ENCODE measurements at places on chromosomes 6 and 20.
A peak's percentile ranks its signal among the peaks of the same experiment; 100 is the strongest.

DNA sequence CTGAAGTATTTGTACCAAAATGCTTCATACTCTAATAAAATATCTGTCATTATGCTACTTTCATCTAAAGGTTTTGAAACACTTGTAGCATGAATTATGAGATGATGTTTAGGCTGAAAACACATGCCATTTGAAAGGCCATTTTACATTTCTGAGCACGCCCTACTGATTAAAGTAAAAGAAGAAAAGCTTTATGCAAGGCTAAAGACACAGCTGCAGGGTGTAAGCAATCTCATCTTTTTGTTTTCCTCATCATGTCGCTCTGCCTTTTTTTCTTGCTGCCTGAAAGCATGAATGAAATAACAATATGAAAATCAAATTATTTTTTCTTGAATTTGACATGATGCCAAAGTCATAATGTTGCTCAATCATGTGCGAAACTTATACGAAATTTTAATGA lies 148.6 kb upstream of the ARG1 start:
- no peak for DNase-seq

GRCh38 chr6:126811321-126811720 lies 307.1 kb upstream of the RSPO3 start:
- no peak for DNase-seq

DNA sequence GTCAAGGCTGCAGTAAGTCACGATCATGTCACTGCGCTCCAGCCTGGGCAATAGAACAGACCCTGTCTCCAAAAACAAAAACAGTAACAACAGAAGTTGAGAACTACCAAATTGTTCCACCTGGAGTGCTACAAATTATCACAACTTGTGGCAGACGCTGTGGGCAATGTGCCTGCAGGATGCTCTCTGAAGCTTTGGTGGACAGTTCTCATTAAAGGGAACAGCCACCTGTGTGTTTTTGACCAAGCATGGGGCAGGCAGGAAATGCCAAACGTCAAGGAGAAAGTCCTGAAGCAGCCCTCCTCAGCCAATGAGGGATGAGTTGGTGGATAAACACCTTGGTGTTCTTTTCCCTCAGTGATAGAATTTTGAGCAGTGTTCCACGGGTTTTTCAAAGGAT lies 15.8 kb downstream of the COX4I2 start:
- DNase-seq = no peak

DNA sequence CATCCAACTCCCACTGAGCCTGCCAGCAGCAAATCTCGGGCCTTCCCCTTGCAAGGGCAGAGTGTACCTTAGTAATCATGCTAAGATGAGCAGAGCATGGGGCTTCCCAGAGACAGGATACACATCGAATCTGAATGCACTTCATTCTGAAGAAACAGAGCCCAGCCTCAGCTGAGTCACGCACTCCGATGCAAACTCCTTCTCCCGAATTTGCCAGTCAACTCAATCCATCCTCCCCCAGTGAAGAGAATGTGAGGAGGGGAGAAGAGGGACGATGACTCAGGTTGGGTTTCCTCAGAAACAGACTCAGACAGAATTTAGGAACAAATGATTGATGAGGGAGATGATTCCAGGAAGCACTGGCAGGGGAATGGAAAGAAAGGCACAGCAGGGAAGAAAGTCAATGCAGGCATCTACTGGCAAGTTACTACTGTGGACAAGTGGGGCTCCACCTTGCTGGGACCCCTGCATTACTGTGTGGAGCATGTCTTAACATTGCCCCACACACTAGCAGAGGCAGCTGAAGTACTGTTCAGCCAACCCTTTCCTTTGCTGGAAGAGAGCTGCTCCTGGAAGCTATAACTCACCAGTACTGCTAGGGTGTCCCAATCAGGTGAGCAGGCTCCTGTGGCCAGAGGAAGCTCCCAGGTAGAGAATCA lies 251.6 kb downstream of the ADGB start:
- no peak for DNase-seq

- DNase-seq = no peak
Observed at GRCh38 chr6:107550906-107551305, 61.0 kb downstream of the SOBP start.

GRCh38 chr6:148508401-148509041 lies 165.9 kb downstream of the SASH1 start:
- DNase-seq = no peak

- no peak for DNase-seq
Observed at GRCh38 chr20:2141600-2142575, 40.3 kb downstream of the STK35 start.

DNA sequence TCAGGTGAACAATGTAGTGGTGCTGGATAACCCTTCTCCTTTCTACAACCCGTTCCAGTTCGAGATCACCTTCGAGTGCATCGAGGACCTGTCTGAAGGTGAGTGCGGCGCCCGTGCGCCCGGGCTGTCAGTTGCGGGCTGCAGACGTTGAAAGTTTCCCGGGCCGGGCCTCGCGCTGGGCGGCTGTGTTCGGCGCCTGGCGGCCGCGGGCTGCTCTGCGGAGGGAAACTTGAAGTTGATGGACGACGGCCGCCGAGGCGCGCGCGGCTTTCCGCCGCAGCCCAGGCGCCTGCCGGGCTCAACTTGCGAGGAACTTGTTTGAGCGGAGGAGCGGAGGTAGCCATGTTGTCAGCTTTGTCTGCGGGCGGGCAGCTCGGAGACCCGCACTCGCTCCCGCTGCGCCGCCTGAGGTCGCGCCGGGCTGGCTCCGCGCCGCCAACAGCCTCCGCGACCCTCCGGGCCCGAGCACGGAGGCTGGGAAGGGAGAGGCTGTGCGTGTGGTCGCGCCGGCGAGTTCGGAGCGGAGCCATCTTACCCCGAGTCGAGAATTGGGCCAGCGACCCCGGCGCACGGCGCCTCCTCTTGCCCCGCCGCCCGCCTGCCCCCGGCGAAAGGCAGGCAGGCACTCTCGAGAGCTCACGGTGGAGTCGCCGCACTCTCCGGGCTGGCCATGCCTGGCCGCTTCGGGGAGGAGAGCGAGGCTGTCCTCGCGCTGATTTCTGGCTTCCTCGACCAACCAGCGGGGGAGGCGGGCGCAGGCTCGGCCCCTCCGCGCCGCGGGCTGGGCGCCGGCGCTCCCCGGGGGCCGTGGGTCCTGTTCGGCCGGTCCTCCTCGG lies 691 bp downstream of the ASF1A start:
- peak; percentile 76 for DNase-seq

DNA sequence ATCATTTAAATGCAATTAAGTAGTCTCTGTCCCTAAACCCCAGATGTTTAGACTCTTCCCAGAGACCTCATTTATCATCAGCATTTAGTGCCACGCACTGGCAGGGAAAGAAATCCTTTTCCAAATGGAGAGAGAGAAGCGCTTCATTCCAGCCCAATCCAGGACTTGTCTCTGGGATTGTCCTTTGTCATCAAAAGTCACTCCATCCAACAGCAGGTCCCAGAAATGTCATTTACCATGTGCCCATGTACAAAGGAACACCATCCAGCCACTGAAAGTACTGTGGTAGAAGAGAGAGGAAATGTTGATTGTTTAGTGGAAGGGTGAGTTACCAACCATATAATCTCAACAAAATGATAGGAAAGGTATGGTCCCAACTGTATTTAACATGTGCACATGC lies 66.9 kb upstream of the SMIM28 start:
- DNase-seq = no peak

- DNase-seq = no peak
Observed at GRCh38 chr6:51613558-51613957, 473.9 kb downstream of the PKHD1 start.

DNA sequence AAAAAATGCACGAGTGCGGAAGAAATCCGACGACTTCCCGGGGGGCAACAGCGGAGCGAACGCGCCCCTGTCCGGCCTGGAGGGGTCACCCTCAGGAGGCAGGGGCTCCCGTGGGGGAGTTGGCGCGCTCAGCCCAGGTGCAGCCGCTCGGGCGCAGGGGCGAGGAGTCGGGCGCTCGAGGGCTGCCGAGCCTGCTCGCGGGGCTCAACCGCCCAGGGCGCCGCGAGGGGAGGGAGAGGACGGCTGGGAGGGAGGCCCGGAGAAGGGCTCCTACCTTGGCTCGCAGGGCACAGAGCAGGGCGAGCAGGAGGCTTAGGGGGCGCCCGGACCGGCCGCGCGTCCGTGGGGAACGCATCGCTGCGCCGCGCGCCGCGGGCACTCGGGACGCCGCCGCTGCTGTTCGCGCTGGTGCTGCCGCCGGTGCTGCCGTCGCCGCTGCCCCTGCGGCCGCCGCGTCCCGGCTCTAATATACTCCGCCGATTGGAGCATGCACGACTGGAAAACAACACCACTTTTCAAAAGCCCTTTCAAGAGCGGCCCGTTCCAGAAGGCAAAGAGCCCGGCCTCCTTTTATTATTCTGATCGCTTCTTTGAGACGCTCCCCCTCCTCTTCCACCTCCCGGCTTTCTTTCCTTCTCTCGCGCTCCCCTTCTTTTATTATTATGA lies 490 bp downstream of the JAG1 start:
- DNase-seq = no peak

GRCh38 chr6:85115876-85116275 lies 334.0 kb upstream of the NT5E start:
- DNase-seq = no peak

DNA sequence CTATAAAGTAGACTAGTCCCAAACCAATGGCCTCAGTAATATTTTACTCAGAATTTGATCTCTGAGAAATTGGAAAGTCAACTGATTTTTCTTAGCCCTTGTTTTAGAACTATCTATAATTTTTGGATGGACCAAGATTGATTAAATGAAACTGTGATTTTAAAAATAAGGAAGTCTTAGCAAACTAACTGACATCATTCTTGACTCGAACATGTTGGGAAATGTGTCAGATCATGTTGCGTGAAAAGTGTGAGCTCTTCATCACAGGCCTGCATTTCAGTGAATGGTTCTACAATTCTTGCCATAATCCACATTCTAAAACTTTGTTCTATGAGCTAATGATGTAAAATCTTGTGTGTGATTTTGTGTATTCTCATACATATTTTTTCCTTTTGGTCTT lies 11.0 kb downstream of the TNFAIP3 start:
- DNase-seq = no peak

DNA sequence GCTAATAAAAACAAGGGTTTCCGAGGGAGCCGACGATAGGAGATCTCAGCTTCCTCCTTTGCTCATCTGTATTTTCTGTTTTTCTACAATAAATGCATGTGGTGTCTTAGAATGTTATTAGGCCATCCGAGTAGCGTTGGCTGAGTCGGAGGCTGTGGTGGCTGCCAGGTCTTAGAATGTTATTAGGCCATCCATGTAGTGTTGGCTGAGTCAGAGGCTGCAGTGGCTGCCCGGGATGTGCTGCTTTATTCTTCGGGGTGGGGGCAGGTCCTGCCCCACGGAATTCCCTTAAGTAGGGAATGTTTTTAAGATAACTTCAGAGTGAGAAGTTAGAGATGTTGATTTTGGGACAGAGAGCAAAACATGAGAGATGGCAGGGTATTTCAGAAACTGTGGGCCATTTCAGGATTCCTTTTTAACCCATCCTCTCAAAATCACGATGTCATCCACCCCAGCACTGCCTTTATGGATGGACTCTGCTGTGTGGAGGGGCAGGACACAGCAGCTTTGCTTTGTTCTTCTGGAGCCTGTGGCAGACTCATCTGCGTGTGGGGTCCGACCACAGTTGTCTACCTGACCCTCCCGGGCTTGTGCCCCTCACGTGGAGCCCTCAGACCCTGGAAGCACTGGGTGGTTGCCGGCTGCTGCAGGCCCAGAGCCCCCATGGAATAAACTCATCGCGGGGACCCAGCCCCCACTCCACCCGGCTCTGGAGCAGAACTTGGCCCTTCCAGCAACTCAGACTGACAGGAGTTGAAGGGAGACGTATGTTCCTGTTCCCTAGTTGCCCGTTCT lies 20.4 kb downstream of the OSBPL2 start:
- DNase-seq = no peak

DNA sequence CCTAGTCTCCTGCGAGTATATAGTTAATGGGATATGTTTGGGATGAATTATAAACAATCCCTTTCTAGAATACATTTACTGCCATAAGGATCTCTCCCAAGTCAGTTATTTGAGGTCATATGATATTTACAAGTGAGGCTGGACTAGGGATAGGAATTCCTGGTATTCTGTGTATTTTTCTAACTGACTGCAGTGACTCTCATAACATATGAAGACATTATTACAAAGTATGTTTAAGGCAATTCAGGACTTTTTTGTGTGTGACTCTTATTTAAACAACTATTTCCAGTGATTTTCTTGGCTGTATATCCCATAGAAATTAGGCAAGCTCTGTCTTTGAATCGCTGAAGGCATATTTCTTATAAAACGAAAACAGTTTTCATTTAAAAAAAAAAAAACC lies 18.4 kb upstream of the TNFAIP3 start:
- no peak for DNase-seq

DNA sequence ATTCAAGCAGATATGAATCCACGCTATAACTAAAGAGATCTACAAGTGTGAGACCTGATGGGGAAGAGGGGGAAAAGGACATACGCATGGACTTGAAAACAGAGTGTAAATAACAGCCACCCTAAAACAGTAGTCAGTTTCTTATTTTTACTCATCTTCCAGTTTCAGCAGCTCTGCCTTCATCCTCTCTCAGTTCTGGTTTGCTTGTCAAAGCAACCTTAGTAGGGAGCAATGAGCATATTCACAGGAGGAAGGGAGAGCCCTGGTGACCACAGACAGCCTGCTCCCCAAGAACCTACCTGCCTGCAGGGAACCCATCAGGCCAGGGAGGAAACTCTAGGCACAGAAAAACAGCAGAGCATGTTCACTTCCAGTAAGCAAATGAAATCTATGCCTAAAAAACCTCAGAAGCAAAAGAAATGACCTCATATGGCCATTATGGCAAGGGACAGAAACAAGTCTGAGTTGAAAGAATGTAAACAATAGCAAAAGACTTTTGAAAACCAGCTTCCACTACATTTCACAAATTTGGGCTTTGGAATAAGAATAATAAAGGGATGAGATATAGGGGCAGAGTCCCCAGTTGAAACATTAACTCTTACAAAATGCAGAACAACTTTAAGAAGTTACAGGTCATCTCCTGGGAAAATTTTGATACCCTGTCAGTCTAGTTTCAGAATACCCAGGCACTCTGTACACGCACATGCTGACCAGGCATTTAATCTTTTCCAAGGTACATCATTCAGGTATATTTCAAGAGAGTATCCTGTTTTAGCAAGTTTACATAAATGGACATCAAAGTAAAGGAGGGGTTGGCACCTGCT lies 120.8 kb upstream of the BCLAF1 start:
- peak; percentile 63 for DNase-seq

- DNase-seq = no peak
Observed at GRCh38 chr20:7155282-7155681, 387.8 kb downstream of the BMP2 start.

- no peak for DNase-seq
Observed at GRCh38 chr6:25176466-25176865, 102.7 kb upstream of the CARMIL1 start.

- no peak for DNase-seq
Observed at GRCh38 chr6:11493974-11494373, 43.6 kb upstream of the TMEM170B start.

GRCh38 chr20:12998046-12998445 lies 10.7 kb upstream of the SPTLC3 start:
- no peak for DNase-seq

- no peak for DNase-seq
Observed at GRCh38 chr6:1963596-1963995, 281.8 kb downstream of the GMDS start.

GRCh38 chr6:95681736-95682135 lies 104.4 kb downstream of the MANEA start:
- no peak for DNase-seq

All from T-helper 1 cell (primary cell).